Upper lobe of right lung (tissue), 1 donor: ENCODE measurements at places on chromosomes 13 and 19. TPM values are rescaled to one million over a fixed set of nuclear protein-coding genes. Genes with fewer than 3 reads are reported as not detected.
A peak's percentile ranks its signal among the peaks of the same experiment; 100 is the strongest.

The ZNF541 gene
- 0.26 TPM for total RNA-seq

DNA sequence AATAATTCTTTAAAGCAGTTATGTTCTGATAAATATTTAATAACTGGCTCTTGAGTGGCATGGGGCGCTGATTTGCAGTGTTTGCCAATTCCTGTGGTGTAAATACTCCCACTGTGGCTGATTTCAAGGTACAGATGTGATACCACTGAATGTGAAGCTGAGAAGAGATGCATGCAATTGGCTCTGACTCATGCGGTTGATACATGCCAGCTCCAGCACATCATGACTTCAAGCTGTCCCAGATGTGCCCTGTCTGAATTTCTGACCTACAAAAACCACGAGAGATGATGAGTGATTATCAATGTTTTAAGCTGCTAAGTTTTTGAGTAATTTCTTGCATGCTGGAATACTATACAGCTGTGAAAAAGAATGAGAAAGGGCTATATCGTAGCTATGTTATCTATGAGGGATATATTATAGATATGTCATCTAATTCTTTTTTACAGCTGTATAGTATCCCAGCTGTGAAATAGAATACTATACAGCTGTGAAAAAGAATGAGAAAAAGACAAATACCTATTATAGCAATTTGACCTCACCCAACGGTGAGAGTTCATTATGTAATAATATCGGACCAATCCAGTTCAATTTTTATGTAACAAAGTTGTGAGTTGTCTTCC lies 7.6 kb upstream of the ACSBG2 start:
- H3K27ac ChIP-seq = no peak overlapping the region
- H3K4me3 ChIP-seq = no peak overlapping the region
- H3K36me3 ChIP-seq = no peaks in the 10 kb centered on the region
- no peaks in the 10 kb centered on the region for H3K4me1 ChIP-seq
- no peak for DNase-seq
- no peaks in the 10 kb centered on the region for H3K27me3 ChIP-seq

The EXOC3L2 gene
- total RNA-seq = 11.9 TPM

GRCh38 chr13:35309706-35310105 lies 166.8 kb downstream of the MAB21L1 start:
- no peak overlapping the region for H3K4me3 ChIP-seq
- no peak for DNase-seq
- H3K36me3 ChIP-seq = no peaks in the 10 kb centered on the region
- no peak overlapping the region for H3K27ac ChIP-seq

GRCh38 chr13:99320693-99321481 lies 13.7 kb upstream of the GPR183 start:
- H3K4me3 ChIP-seq = no peak overlapping the region
- H3K4me1 ChIP-seq = peaks cover 24% of the 10 kb centered on the region
- no peaks in the 10 kb centered on the region for H3K27me3 ChIP-seq
- H3K27ac ChIP-seq = no peak overlapping the region
- H3K36me3 ChIP-seq = peaks cover 4% of the 10 kb centered on the region
- no peak for DNase-seq

DNA sequence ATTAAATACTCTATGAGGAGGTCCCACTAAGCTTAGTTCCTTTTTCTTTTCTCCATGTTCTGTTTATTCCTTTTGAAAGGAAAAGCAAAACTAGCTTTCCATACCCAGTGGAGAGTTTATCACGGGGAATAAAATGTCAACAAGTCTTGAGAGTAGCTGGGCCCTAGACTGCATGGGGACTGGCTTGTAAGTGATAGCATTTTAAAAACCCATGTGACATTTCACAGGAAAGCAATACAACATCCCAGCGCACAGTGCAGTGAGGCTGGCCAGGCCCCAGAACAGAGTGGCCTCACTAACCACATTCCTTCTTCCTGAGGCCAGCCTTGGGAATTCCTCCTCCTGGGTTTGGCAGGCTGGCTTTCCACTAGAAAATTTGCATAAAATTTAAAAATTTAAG lies 149.8 kb downstream of the DLEU7 start:
- H3K4me3 ChIP-seq = no peak overlapping the region
- H3K36me3 ChIP-seq = no peaks in the 10 kb centered on the region
- H3K27me3 ChIP-seq = no peaks in the 10 kb centered on the region

The MBD3L2 gene
- not detected for total RNA-seq

The SIGLECL1 gene
- not detected for total RNA-seq

DNA sequence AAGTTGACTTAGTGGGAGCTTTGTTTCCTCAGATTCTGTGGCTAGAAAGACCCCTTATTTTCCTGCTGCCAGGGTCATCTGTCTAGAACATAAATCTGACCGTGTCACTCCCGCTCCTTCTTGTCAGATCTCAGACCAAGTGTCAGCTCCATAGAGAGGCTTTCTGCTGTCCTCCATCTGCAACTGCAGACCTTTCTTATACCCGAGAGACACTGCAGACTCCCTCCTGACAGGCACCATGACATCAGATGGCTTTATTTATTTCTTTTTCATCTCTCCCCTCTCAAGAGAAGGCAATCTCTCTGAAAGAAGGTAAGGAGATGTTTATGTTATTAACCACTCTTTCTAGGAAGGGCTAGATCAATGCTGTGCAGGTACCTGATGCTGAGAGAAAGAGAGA lies 726.5 kb downstream of the UQCRFS1 start:
- no peaks in the 10 kb centered on the region for H3K36me3 ChIP-seq
- peaks cover 5% of the 10 kb centered on the region for H3K27me3 ChIP-seq
- no peak overlapping the region for H3K4me3 ChIP-seq
- no peak for DNase-seq
- no peaks in the 10 kb centered on the region for H3K4me1 ChIP-seq

DNA sequence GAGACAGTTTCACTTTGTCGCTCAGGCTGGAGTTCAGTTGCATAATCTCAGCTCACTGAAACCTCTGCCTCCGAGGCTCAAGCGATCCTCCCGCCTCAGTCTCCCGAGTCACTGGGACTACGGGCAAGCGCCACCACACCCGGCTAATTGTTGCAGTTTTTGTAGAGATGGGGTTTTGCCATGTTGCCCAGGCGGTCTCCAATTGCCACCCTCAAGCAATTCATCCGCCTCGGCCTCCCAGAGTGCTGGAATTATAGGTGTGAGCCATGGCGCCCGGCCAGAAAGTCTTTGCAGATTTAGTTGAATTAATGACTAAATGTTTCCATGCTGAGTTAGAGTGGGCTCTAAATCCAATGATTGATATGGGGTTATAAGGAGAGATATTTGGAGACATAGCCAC lies 4.5 kb upstream of the CADM4 start:
- peaks cover 13% of the 10 kb centered on the region for H3K36me3 ChIP-seq
- peaks cover 4% of the 10 kb centered on the region for H3K27me3 ChIP-seq
- H3K4me3 ChIP-seq = no peak overlapping the region
- no peak overlapping the region for H3K27ac ChIP-seq
- H3K4me1 ChIP-seq = no peaks in the 10 kb centered on the region

DNA sequence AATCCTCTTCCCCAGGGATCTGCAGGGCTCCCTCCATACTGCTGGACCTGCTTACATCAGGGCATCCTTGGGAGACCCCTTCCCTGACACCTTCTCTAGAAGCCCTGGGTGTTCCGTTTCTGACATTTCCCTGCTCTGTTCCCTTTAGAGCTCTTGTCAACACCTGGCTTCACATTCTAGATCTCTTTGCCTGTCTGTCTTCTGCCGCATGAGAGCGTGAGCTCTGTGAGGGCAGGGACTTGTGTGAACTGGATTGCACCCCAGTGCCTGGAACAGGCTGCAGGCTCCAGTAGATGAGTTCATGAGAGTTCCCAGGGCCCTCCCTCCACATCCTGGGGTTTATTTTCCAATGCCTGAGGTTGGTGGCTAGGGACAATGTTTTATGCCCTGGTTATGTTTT lies 651 bp downstream of the CEACAM7 start:
- DNase-seq = no peak
- H3K4me1 ChIP-seq = no peaks in the 10 kb centered on the region
- no peaks in the 10 kb centered on the region for H3K27me3 ChIP-seq

- no peaks in the 10 kb centered on the region for H3K36me3 ChIP-seq
- no peak for DNase-seq
- H3K27me3 ChIP-seq = no peaks in the 10 kb centered on the region
- no peak overlapping the region for H3K4me3 ChIP-seq
- H3K27ac ChIP-seq = no peak overlapping the region
Observed at GRCh38 chr13:71752775-71753513, 114.1 kb downstream of the DACH1 start.

- H3K27me3 ChIP-seq = no peaks in the 10 kb centered on the region
- peaks cover 9% of the 10 kb centered on the region for H3K36me3 ChIP-seq
- H3K4me1 ChIP-seq = no peaks in the 10 kb centered on the region
- H3K27ac ChIP-seq = no peak overlapping the region
Observed at GRCh38 chr13:100301418-100301817, 212.5 kb downstream of the PCCA start.

- no peaks in the 10 kb centered on the region for H3K27me3 ChIP-seq
- H3K36me3 ChIP-seq = no peaks in the 10 kb centered on the region
- H3K4me1 ChIP-seq = peaks cover 6% of the 10 kb centered on the region
- DNase-seq = peak; percentile 82
Observed at GRCh38 chr13:50387051-50387581, 371.9 kb downstream of the KCNRG start.

DNA sequence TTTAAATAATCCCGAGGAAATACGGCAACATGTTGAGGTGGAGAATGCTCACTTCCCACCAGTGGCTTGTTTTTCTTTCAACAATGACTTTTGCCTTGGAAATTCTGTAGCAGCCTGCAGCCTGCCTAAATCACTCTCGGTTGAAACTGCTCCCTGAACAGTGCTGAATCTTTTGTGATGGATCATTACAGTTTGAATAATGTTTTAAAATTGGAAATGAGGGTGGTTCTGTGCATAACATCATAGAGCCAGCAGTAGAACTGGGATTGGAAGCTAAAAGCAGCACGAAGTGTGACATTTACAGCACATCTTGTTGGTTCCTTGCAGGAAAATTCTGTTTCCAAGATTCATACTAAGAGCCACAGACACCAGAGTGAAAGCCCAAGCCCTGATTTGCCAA lies 74.1 kb upstream of the GPR12 start:
- H3K27me3 ChIP-seq = peaks cover 17% of the 10 kb centered on the region
- no peaks in the 10 kb centered on the region for H3K36me3 ChIP-seq
- H3K4me3 ChIP-seq = no peak overlapping the region
- no peak for DNase-seq

The MPV17L2 gene
- 8.2 TPM for total RNA-seq

The ZNF45 gene
- 14.0 TPM for total RNA-seq

The CPT1C gene
- 6.1 TPM for total RNA-seq

- DNase-seq = no peak
- no peak overlapping the region for H3K27ac ChIP-seq
- no peaks in the 10 kb centered on the region for H3K27me3 ChIP-seq
- no peaks in the 10 kb centered on the region for H3K4me1 ChIP-seq
- no peak overlapping the region for H3K4me3 ChIP-seq
Observed at GRCh38 chr19:8811315-8812172, 20.6 kb downstream of the ZNF558 start.

DNA sequence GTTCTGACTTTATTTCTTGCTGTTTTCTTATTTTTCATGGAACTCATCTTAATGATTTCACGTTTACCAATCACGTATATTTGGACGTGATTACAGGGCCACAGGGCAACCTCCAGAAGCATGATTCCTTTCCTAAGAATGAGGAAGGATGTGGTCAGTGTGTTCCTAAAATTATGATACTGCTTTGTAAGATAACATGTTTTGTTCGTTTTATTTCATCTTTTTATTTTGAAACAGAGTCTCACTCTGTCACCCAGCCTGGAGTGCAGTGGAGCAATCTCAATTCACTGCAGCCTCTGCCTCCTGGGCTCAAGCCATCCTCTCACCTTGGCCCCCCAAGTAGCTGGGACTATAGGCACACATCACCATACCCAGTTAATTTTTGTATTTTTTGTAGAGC lies 24.8 kb upstream of the LAIR1 start:
- no peaks in the 10 kb centered on the region for H3K36me3 ChIP-seq
- H3K4me3 ChIP-seq = no peak overlapping the region
- H3K4me1 ChIP-seq = no peaks in the 10 kb centered on the region
- H3K27me3 ChIP-seq = peaks cover 26% of the 10 kb centered on the region

GRCh38 chr13:51553531-51553930 lies 30.7 kb upstream of the WDFY2 start:
- no peaks in the 10 kb centered on the region for H3K27me3 ChIP-seq
- no peak overlapping the region for H3K4me3 ChIP-seq
- H3K27ac ChIP-seq = no peak overlapping the region
- no peaks in the 10 kb centered on the region for H3K36me3 ChIP-seq
- no peak for DNase-seq

GRCh38 chr19:13094771-13095392 lies 7.8 kb downstream of the LYL1 start:
- DNase-seq = no peak
- H3K4me1 ChIP-seq = peaks cover 54% of the 10 kb centered on the region
- H3K27ac ChIP-seq = no peak overlapping the region
